ENCODE measurements at places on chromosomes 2 and 18.
A peak's percentile ranks its signal among the peaks of the same experiment; 100 is the strongest.

GRCh38 chr18:64142904-64143303, 6.0 kb downstream of the LINC00305 start:
- no peak for DNase-seq

GRCh38 chr18:2515171-2515787, 56.0 kb downstream of the METTL4 start:
- DNase-seq, result no peak

- no peak for DNase-seq
These were observed 681 bp downstream of the ACADL start for GRCh38 chr2:210224591-210224940.

GRCh38 chr2:177992992-177993391, 79.6 kb downstream of the PDE11A start:
- no peak for DNase-seq

- no peak for DNase-seq
These were observed 1.2 kb upstream of the TNS1 start for GRCh38 chr2:218003981-218004419.

DNA sequence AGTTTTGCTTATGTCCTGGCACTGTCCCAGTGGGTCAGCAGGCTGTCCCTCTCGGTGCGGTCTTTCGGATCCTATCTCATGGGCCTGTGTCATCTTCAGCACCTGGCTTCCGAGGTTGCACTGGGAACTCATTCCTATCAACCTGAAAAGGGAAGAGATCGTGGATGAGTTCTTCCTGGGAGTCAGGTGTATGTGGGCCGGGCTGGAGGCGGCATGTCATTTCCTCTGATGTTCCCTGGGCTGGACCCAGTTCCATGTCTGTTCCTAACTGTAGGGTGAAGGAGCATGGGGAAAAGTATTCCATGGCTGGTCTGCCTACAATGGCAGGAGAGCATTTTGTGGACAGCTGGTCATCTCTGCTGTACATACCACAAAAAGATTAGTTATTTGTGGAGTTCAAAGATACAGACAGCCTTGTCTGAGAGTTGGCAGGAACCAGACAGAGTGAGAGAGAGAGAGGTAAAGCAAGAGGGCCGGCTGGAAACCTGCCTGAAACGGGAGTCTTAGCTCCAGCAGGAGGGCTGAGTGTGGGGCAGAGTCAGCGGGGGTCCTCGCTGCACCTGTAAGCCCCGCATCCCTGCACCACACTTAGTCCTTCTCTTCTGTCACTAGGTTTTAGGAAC, 25.2 kb downstream of the FAM228A start:
- DNase-seq, result no peak

DNA sequence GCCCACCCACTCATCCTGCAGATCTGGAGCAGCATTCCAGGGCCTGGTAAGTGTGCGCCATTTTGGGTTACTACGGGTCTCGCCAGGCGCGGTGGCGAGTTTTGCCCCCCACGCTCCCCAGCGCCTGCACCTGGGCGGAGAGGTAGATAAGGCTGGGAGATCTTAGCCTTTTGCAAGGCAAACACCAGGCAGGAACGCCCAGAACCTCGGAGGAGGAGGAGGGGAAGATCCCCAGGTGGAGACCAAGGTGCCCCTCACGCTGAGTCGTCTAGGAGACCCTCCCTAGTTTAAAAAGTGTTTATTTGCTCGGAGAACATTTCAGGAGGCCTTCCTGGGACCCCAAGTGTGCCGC, 365 bp upstream of the RAMP1 start:
- no peak for DNase-seq

DNA sequence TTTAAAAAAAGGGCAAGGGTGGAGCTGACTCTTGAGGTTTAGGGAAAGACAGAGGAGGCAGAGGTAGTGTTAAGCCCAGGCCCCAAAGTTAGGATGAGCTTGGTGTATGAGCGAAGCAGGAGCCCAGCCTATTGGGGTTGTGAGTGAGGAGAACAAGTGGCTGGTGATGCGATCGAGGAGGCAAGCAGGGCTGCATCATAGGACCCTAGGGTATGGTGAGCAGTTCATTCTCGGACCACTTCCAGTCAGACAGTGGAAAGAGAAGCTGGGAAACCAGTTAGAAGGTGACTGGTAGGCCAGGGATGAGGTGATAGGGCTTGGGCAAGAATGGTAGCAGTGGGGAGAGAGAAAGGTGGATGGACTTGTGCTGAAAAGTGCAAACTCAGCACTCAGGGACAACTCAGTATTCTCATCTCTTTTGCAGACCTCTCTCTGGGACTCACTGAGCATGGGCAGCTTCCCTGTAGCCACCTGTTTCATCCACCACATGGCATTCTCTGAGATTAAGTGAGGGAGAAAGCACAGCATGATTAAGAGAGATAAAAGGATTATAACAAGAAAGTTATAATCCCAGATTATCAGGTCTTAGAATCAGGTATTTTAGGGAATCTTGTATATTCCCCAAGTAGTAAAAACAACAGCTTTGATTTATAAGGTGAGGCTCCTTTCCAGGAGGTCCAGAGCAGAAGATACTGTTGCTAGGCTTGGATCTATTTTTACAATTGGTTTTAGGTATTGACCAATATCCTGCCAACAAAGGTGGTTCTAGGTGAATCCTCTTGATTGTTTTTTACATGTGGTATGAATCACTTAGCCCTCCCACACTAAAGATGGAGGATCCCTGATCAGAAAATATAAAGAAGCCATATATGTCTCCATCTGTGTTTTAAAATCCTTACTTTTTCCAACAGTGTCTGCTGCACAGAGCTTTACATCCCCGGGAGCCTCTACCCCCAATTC, 38.3 kb downstream of the XRCC5 start:
- no peak for DNase-seq

DNA sequence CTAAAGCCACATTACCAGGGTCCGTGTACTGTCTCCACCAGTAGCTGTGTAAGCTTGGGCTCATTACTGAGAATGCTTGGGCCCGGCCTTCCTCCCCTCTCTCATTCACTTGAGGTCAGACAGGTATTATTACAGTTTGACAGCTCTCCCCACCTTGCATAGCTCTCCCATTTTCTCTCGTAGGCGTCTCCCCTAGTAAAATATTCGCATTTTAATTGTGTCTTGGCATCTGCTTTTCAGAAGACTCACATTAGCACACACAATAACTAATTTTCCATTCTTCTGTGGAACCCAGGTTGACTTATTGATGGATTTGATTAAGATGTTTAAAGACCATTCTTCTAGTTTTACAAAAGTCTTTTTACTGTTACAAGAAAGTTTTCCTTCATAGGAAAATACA, 71.1 kb upstream of the CYP20A1 start:
- no peak for DNase-seq

DNA sequence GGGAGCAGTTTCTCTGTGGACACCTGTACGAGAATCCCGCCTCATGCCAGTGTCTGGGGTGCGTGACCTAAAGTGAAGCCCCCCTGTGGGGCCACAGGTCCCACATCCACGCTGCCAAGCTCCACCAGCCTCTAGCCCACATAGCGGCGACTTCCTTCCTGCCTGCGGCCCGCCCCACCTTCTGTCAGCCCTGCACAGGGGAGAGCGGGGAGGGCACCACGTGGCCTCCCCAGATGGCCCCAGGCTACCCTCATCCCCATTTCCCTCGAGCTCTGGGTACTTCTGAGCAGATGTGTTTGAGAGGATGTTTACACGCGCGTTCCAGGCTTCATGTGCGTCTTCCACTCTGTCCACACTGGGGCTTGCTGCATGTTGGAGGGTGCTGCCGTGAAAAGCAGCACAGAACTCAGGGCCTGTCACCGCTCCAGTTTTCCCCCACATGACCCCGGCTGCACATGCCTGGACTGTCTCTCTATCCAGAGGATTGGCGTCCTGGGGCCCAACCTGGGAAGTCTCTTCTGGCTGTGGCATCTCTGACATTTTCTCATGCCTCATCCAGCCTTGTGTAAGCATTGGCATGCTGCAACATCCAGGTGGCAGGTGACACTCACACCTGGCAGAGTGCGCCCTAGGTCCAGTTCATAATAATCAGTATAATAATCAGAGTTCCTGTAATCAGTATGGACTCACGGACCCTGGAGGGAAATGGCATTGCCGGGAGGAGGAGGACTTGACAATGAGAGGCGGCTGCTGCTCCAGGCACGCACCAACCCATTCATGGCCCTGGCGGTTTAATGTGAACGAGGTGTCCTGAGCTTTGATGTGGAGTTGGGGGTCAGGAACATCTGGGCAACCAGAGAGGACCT, 146.3 kb upstream of the TWIST2 start:
- DNase-seq, result no peak

GRCh38 chr2:39618736-39619135, 47.0 kb upstream of the TMEM178A start:
- no peak for DNase-seq

GRCh38 chr2:55932843-55933242, 9.3 kb upstream of the EFEMP1 start:
- no peak for DNase-seq

- DNase-seq, result no peak
These were observed 957.0 kb downstream of the CPS1 start for GRCh38 chr2:211513446-211513845.

DNA sequence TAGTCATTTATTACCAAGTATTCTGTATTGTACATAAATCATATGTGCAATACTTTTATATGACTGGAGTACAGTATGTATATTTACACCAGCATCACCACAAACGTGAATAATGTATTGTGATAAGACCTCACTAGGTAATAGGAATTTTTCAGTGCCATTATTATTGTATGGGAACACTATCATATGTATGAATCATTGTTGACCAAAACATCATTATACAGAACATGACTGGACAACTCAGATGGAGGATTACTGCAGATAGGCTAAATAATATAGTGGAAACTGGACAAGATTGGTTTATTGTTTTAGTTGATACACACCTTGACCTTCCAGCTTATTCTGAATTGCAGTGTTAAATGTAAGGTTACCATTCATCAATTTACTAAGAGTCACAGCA, 33.4 kb downstream of the VAPA start:
- no peak for DNase-seq

GRCh38 chr2:98935777-98936352, at the start of gene CRACDL:
Gene CRACDL, minus strand, starts transcription at chr2:98936225. Its CDS starts 89,425 bp downstream, at chr2:98846800.
- DNase-seq, result no peak

- DNase-seq, result no peak
These were observed 66.9 kb upstream of the SMAD2 start for GRCh38 chr18:47997338-47997780.

DNA sequence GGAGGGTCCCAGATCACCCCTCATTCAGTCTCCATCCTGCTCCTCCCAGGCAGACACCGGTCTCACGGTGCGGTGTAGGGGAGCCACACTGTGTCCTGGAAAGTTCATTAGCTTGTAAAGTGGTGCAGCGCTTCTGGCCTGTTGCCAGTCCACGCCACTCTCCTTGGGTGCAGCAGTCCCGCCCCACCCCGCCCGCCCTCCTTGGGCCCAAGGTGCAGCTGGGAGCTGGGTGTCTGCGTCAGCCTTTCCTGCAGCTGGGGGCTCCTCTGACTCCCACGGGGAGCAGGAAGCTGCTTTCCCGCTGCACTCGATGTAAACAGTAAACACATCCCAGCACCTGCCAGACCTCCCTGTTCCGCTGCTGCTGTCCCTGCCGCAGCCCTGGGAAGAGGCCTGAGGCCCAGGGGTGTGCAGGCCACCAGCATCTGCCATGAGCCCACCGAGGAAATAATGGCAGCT, 53.8 kb upstream of the ASB18 start:
- no peak for DNase-seq

DNA sequence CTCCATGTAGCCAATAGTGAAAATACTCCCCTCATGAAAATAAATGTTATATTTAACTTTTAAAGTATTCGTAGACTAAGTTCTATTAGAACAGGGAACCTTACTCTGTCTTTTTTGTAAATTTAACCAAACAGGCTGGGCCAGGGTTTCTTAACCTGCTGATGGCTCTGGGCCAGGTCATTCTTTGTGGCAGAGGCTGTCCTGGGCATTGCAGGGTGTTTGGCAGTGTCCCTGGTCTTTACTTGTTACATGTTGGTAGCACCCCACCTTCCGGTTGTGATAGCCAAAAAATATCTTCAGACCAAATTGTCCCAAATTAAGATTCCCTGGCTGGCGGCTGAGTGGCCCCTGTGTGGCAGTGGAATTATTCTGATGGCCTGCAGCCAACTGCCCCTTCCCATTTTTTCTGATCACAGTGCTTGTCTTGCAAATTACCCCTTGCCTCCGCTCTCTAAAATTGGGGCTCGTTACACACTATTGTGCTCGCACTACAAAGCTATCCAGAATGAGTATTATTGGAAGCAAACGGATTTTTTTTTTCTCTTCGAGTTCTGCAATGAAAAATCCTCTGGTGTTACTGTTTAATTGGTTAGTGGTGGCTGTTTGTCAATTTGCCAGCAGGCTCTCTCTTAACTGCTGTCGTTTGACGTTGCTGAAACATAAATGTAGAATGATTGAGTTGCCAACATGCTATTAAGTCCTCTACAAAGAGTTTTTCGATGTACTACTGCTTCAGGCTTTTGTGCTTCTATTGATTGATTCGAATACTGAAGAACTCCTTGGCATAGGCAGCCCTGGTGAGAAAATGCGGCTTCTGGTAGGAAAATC, 216.9 kb downstream of the SH3RF3 start:
- no peak for DNase-seq

GRCh38 chr2:238851026-238851425, 3.1 kb downstream of the TWIST2 start:
- no peak for DNase-seq

DNA sequence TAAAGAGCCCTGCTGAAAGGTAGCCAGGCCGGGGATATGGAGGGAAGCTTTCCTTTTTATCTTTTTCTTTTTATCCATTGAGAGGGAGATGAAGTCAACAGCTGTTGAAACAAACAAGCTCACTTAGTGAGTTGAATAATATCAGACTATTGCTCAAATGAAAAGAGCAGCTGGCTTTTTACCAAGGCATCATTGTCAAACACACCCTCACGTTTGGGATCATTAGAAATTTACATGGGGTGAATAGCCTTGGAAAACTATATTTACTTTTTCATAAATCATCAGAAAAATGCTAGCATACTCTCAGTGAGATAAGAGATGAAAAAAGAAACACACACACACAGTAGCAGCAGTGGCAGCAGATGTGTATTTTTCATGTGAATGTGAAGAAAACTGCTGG, 71.5 kb upstream of the HNMT start:
- DNase-seq, result peak; percentile 23

DNA sequence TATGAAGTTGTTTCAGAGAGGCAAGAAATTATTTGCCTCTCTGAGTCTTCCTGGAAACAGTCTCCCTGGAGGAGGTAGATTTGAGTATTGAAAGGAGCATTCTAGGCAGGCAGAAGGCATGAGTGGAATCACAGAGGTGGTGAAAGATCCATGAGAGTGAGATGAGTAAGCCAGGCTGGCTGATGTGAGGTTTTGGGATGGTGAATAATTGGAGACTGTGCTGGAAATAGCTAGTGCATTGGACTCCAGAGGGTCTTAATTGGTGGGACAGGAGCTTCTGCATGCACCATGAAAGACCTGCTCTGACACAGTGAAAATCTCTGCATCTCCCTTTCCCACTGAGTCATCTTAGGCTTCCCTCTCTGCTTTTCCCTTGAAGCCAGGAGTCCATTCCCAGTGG, 46.3 kb downstream of the CDC42EP3 start:
- no peak for DNase-seq

DNA sequence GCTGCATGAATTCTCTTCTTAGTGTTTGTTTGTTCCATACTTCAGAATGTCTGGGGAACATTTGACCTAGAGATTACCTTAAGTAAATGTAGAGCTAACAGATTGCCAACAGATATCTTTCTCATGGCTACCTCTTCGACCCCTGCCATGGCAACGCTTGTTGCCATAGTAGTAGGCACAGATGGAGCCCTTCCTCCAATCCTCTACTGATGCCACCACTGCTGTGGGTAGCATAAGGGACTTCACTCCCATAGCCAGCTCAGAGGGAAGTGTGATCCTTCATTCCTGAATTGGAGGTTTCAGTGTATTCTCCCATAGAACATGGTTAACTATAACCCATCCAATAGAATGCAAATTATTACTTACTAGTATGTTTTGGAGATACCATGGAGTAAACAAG, 543.6 kb upstream of the NRP2 start:
- no peak for DNase-seq

Data from NCI-H2029 (cell line).